ENCODE measurements at places on chromosomes 5 and 9. TPM values are rescaled to one million over a fixed set of nuclear protein-coding genes. Genes with fewer than 3 reads are reported as not detected.
A peak's percentile ranks its signal among the peaks of the same experiment; 100 is the strongest.

DNA sequence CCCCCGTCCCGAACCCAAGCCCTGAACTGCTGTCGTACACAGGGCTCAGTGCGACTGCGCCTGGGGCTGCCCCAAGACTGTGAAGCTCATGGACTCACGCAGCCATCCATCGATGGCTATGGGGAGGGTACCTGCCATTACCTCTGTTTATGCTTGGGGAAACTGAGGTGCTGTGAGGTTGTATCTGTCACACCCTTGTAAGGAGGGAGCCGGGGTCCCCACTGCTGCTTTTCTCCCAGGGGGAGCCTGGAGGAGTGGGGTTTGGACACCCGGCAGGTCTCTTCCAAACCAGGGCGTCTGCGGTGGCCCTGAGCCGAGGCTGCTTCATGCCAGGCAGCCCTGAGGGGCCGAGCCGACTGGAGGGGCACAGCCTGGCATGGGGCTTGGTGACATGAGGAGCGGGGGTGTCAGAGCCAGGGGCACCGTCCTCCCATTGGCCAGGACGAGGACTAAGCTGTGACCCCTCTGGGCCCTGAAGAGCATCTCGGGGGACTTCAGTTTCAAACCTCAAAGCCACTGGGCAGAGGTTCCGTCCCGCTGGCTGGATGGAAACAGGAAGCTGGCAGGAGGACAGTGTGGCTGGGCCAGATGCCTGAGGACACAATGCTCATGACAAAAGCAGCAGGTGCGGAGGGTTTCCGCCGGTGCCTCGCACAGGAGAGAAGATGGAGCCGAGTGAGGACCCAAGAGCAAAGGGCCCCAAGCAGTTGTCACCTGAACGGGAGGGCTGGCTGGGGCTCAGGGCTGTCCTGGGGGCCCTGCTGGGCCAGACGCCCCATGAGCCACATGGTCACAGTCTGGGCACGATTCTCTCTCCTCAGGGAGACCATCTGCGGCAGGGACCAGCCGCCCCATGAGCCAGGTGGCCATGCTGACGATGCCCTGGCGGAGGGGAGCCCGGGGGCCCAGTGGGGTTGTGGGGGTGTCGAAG lies 54.4 kb upstream of the EXOC3 start:
- no peak for DNase-seq

DNA sequence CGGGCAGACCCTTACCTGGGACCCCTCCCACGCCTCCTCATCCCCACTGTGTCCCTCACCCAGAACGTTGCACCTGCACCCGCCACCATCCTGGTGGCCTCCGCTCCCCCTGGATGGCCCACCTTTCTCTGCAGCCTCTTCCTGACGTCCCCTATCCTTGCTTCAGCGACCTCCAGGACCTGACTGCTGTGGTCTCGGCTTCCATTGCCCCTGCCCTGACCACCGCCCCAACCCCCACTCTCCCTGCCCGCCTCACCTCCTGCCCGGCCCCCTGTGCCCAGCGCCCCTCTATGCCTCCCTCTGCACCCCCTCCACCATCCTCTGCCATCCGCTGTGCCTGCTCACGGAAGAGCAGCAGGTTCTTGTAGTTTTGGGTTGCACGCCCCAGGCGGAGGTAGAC lies 2.2 kb downstream of the LCN10 start:
- no peak for DNase-seq

- DNase-seq, result no peak
Measured at GRCh38 chr5:71790433-71790832, 71.4 kb downstream of the CARTPT start.

ZBTB6 gene
- total RNA-seq, result 10.6 TPM

DNA sequence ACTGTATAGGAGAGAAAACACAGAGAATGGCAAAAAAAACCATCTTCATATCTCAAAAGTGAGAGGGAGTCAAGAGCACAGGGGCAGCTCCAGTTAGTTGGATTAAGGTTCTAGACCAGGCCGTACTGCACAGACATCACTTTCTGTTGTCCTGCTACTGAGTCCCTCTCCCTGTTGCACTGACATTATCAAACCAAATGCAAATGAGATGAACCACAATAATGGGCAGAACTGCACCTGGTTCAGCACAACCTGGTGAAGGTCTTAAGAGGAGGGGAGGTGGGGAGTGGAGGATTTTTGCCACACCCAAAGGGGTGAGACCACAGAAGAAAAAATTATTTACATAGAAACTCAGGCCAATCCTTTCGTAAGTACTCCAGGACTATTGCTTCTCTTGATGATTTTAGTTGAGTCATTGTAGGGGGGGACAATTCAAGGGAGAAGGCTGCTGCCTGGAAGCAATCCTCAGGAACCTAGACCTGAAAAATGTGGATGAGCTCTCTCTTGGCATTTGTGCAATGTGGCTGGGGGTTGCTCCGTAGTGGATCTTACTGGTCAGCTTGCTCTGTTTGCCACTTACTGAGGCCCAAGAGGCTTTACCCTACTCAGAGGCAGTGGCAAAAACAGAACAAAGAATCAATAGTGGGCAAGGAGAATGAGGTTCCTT lies 94.5 kb upstream of the PPP1R2B start:
- DNase-seq, result no peak

TMC1 gene
- total RNA-seq, result 0.89 TPM

DNA sequence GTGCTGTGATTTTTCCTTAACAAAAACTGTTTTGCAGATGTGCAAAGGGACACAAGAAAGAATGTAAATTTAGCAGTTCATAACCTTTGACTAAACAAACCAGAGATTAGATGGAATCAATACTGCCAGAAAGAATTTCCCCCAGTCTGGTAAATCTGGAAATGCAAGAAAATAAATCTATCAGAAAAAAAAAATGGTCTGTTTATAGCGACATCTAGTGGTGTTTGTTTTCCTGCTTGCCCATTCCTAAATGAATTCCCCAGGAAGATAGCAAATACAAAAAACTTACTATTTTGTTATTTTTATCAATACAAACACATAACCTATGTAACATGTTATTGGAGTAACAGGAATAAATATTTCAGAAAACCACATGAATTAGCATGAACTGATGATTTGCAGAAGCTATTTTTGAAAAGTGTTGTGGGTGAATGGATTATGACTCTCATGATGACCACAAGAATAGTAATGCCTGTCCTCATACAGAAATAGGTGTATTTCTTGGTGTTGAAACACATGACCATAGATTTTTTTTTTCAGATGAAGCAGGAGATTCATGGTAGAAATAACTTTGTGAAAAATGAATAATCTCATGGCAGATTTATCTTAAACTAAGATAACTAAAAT lies 1703.8 kb downstream of the MAT2B start:
- DNase-seq, result peak; percentile 35

PCDHGA1 gene
- total RNA-seq, result 3.0 TPM

DNA sequence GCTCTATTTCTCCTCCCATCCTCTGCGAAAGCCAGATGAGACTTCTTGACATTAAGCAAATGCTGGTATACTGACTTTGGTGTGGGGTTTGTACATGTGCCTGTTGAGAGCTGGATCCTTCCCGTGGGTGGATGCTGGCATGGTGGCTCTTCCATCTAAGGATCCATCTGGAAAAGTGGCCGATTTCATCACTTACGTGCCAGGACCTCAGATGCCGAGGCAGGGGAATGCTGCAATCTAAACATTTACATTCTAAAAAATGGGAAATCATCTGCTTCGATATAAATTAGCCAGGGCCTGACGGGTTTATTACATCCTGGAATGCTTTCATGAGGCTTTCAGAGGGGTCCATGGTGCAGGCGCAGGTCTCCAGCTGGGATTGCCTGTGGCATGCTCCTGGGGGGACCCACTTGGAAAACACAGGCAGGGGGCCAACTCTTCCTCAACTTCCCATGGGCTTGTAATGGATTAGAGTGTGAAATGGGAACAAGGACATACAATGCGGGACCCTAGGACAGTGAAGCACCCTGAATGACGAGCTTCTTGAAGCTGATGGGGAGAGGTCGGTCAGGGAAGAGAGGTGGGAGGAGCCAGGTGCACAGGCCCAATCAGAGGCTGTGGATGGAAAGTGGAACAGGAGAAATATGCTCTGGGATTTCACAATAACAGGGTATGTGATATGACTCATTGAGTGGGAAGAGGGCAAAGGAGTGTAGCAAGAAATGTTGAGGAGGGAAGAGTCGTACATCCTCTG lies 105.5 kb upstream of the PITX1 start:
- DNase-seq, result no peak

GRCh38 chr5:141821430-141821925 lies 56.7 kb downstream of the PCDH1 start:
- DNase-seq, result peak; percentile 77

DNA sequence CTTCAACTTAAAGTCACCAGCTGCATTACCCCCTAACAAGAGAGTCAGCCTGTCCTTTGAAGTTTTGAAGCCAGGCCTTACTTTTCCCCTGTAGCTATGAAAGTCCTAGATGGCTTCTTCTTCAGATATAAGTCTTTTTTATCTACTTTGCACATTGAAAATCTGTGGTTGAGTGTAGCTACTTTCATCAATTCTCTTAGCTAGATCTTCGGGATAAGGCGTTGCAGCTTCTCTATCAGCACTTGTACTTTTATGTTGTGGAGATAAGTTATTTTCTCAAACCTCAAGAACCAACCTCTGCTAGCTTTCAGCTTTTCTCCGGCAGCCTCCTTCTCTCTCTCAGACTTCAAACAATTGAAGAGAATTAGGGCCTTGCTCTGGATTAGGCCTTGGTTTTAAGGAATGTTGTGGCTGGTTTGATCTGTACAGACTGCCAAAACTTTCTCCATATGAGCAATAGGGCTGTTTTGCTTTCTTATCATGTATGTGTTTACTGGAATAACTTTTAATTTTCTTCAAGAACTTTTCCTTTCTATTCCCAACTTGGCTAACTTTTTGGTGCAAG lies 21.6 kb downstream of the CATSPER3 start:
- DNase-seq, result no peak

DNA sequence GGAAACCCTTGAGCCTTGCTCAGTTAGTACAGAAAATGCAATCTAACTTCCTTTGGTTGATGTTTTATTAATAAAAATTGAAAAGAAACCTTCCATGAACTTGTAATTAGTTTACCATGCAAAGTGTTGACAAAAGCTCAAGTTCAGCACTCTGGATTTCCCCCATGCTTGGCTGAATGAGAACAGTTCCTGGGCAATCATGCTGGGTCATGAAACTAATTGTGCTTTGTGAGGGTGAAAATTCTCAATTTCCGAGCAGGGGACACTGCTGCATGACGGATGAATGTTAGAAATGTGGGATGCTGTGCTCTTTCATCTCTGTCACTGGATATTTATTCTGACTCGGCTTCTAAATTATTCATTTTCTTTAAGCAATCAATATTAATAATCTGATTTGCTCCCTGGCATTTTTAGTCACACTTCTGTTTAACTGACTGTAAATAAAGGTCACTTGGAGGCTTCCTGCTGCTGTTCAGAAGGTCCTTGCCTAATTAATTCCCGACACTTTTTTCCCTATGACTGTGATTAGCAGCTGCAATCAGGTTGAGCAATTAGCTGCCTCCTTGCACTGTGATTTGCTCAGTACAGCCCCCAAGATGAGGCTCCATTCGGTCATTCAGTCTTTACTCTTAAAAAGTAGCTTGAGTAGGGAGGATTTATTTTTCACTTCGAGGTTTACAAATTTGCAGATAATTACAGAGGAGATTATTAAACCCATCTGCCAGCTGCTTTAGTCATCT lies 678.1 kb upstream of the ZNF608 start:
- DNase-seq, result no peak

- DNase-seq, result no peak
Measured at GRCh38 chr9:137320555-137321384, 18.7 kb upstream of the NRARP start.

- DNase-seq, result no peak
Measured at GRCh38 chr5:13976223-13976622, 31.7 kb upstream of the DNAH5 start.

DNA sequence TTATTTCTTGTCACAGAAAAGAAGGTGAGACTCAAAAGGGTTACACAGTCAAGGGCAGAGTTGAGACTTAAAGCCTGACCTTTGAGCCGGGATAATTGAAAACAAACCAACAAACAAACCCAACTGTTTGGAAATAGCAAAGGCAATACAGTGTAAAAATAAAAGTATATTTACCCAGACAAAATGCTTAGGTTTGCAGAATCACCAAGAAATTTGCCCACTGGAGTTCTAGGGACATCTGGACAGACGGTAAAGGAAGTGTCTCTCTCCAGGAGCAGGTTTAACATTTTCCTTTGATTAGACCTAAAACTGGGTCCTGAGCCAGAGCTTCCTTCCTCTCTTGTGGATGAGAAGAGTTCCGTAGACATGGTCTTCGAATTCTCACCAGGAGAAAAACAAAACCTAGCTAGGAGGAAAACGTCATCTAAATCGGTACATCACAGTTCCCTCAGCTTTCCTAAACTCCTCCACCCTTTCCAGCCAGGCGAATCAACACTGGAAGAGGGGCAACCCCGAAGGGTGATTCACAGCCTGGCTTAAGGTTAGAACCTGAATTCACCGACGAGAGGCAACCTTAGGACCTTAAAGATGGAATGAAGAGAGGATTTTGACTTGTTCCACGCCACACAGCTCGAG lies 673 bp downstream of the CDC25C start:
- no peak for DNase-seq
